ENCODE measurements at places on chromosomes 11 and 22. TPM values are rescaled to one million over a fixed set of nuclear protein-coding genes. Genes with fewer than 3 reads are reported as not detected.

The SULT4A1 gene
- total RNA-seq: 0.26 TPM

The OR8A1 gene
- total RNA-seq: not detected

The KCNQ1OT1 gene
- total RNA-seq: 1.1 TPM

The TSSK2 gene
- total RNA-seq: not detected

The OTOG gene
- not detected for total RNA-seq

The BDNF gene
- 3.4 TPM for total RNA-seq

The C22orf31 gene
- not detected for total RNA-seq

DNA sequence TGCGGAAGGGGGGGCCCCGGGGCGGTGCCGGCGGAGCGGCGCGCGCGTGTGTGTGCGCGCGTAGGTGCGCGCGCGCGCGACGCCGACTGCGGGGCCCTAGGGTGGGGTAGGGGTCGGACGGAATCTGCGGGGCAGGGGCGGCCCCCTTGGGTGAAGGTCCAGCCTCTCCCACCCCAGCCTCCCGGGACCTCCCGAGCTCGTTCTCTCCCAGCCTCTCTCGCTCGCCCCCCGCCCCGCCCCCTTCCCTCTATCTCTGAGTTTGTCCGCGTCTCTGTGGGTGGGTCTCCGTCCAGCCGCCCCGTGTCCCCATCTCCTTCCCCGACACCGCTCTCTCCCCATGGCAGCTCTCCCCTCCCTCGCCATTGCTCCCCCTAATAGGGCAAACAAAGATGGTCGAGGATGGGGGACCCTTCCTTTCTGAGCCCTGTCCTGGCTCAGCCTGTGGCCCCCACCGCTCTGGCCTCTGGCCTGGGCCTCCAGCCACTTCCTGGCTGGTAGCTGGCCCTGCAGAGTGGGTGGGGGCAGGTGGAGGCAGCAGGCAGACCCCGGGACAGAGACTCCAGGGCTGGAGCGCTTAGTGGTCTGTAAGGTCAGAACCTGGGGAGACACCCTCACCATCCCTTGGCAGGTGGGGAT, 33.0 kb upstream of the PRR5 start:
- no peak for DNase-seq

GRCh38 chr11:86143087-86144030, 74.5 kb upstream of the PICALM start:
- no peak for DNase-seq

- no peak for DNase-seq
Observed at GRCh38 chr11:100726680-100727079, 39.6 kb downstream of the ARHGAP42 start.

DNA sequence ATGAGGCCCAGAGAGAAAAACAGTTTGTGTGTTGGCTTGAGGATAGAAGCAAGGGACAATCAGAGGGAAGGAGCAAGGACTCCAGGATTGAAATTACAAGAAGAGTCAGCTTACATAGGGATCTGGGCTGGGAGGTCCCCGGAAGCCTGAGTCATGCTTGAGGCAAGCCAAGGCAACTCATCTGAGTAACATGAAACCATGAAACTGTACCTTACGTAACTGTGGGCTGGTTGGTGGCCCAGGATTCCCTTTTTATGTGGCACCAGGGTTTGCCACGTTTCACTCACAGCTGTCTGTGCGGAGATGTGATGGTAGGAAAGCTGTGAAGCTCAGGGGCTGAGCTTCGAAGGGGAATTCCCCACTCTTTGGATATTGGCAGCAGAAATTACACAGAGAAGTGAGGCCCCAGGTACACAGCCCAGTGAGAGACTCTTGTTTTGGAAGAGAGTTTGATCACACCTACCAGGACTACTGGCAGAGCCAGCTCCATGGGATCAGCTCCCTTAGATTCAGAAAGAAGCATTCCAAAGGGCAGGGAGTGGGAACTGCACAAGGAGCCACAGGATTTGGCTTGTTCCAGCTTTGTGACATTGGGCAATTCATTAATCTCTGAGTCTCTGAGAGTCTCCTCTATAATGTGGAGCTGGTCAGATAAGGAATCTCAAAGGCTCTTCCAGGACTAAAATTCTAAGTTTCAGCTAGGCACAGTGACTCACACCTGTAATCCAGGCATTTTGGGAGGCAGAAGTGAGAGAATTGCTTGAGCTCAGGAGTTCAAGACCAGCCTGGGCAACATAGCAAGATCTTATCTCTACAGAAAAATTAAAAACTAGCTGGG, 7.8 kb downstream of the SLC5A1 start:
- DNase-seq: no peak

DNA sequence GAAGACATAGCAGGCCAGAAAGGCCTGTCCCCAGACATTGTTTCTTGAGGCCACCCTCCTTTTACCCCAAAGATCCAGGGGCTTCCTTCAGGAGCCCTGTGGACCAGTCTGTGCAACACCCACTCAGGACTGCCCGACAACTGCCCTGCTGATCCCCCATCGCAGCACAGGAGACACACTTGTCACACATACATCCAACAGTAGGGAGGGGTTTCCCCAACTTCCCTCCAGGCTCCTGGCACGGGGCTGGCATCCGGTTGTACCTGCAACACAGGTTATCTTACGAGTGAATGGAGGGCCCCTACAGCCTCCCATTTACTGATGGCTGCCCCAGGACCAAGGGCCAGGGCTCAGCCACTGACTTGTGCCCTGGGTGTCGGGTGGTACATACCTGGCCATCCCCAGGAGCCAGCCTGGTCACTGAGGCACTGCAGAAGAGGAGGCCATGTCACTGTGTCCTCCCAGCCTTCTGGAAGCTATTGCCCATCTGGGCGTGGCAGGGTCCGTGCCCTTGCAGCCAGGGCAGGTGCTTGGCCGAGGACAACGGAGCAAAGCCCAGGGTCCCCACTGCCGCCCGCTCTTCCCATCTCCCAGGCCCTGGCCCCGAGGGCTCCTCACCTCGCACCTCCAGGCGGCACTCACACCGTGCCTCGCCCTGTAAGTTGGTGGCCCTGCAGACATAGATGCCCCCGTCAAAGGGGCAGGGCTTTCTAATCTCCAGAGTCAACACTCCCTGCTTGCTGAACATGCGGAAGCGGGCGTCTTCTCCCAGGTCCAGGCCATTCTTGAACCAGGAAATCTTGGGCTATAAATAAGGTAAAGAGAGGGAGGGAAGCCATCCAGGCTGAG, 20.8 kb downstream of the MYBPC3 start:
- no peak for DNase-seq

- no peak for DNase-seq
Observed at GRCh38 chr11:66465373-66466224, 1.1 kb upstream of the PELI3 start.

GRCh38 chr11:8928205-8928604, 4.5 kb downstream of the C11orf16 start:
- DNase-seq: no peak

- DNase-seq: no peak
Observed at GRCh38 chr11:117924631-117925170, 4.5 kb downstream of the TMPRSS13 start.

- no peak for DNase-seq
Observed at GRCh38 chr11:69238573-69239351, 55.2 kb upstream of the MYEOV start.

- no peak for DNase-seq
Observed at GRCh38 chr11:69891421-69892236, 72.4 kb upstream of the FGF3 start.

DNA sequence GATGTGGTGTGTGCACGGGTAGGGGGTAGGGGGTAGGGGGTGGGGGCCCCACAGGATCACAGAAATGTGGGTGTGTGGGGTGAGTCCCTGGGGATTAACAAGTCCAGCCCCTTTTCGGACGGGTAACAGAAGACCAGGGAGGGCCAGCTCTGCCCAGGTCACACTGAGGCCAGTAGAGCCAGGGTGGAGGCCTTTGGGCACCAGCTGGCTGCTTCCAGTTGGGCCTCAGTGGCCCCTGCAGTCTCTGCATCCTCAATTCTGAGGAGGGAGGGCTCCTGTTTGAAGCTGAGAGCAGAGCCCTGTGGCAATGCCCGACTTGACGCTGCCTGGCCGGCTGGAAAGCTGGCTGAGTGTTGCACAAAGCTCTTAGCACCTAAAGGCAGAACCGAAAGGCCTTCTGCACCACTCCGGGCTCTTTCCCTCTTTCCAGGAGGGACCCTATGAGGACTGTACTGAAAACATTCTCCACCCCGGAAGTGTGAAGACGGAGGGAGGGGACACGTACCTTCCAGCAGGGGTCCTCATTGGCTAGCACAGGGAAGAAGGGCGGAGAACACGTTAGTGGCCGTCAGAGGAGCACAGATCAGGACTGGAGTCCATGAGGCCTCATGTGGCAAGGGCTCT, 120.4 kb downstream of the PHF21B start:
- no peak for DNase-seq

GRCh38 chr11:60785806-60786361, 751 bp downstream of the MS4A10 start:
- no peak for DNase-seq

- DNase-seq: no peak
Observed at GRCh38 chr11:63404161-63404935, 34.8 kb downstream of the SLC22A9 start.

- DNase-seq: no peak
Observed at GRCh38 chr22:20267441-20268278, 458 bp downstream of the RTN4R start.

All from pulmonary artery endothelial cell (primary cell).